ENCODE measurements at places on chromosomes 2 and 18. TPM values are rescaled to one million over a fixed set of nuclear protein-coding genes. Genes with fewer than 3 reads are reported as not detected.

- DNase-seq, result no peak
Measured at GRCh38 chr2:123438251-123438650, 586.8 kb upstream of the CNTNAP5 start.

DNA sequence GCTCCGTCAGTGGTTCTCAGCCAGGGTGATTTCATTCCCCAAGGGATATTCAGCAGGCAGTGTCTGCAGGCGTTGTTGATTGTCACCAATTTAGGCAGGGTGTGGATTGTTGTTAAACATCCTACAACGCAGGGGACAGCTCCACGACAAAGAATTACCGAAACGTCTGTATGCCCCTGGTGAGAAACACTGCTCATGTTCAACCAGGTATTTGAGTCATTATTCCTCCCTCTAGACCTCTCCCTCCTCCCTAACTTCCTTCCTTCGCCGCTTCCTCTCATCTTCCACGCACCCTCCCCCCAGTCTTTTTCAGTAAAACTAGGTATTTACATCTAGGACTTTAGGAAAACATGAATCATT, 50.8 kb downstream of the NCK2 start:
- DNase-seq, result peak; percentile 55

GRCh38 chr2:142220239-142220638, 89.4 kb upstream of the LRP1B start:
- DNase-seq, result no peak

GRCh38 chr2:65263986-65264385, 36.4 kb downstream of the ACTR2 start:
- no peak for DNase-seq

DNA sequence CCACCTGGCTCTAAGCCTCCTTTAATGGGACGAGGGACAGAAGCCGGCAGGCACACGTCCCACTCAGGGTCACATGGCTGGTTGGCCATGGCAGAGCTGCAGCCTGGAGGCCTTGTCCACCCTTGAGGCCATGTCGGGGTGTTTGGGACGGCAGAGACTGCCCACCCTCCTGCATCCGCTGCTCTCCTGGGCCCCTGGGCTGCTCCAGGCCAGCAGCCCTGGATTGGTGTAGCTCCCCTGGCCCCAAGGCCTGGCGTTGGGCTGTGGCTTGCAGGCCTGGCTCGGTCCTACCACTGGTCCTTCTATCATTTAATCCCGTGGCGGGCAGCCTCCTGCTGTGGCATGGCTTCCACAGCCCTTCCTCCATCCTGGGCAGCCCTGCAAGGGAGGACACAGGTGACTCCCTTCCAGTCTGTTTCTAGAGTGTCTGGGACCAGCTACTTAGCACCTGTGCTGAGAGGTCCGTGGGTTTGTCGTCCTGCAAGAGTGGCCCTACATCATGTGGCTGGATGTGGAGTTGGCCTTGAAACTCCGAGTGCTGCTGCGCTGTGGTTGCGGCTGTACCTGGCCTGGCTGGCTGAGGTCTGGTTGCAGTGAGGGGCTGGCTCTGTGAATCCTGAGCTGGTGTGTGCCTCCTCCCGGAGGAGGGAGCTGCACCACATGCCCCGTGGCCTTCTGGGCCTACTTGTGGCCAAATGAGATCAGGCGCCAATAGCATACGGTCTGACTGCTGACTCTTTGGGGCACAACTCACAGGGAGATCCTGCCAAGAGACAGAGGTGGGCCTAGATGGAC, 67.3 kb downstream of the SH3RF3 start:
- no peak for DNase-seq

The CHST9 gene
- not detected for total RNA-seq

The RALB gene
- total RNA-seq, result 57.9 TPM

The TYMS gene
- total RNA-seq, result 69.7 TPM

The FBXO41 gene
- total RNA-seq, result 7.7 TPM
